ENCODE measurements at places on chromosomes 6 and 20.

DNA sequence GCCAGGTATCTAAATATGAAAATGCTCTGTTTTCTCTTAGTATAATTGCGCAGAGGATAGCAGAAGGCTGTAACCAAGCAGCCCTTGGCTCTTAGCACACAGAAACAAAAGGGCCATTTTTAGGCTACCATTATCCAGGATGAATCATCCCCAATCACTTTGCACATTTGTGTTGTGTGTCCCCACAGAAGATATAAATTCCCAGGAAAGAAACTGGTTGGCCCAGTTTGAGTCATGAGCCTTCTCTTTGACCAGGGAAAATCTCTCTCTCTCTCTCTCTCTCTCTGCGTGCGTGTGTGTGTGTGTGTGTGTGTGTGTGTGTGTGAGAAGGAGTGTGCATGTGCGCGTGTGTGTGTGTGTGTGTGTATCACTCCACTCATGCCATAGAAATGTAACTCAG, 178.5 kb downstream of the FRK start:
- DNase-seq, result no peak

- no peak for DNase-seq
Observed at GRCh38 chr6:170110201-170111140, 180.4 kb downstream of the DLL1 start.

DNA sequence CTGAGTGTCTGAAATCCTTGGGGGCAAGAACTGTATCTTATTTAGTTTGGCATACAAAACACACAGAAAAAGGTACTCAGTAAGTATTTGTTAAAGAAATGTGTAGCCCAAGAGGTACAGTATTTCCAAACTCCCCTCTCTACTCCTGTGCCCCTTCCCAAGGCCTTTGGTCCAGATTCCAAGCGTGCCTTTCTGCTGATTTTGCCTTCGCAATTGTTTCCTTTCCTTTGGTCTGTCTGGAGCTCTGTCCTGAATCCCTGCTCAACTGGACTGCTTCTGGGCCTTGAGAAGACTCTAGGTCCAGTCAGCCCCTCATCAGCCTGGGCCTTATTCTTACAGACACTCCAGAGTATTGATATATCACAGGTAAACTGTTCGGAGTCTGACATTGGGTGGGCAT, 122.2 kb upstream of the SYNCRIP start:
- DNase-seq, result no peak

DNA sequence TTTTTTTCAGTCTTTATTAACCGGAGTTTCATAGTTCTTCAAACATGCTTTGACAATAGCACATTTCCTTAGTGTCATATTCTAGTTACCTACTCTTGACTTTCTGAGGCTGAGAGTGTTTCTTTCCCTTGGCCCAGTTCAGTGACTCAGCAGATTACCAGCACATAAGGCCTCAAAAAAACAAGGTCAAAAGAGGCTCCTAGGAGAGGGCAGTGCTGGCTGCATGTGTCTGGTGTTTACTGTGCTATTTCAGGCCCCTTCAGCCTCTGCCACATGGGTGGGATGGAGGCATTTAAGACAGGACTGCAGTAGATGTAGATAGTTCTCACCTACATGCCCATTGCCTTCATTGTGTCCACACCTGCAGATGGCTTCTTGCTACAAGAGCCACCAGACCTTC, 198.2 kb upstream of the SSTR4 start:
- no peak for DNase-seq

DNA sequence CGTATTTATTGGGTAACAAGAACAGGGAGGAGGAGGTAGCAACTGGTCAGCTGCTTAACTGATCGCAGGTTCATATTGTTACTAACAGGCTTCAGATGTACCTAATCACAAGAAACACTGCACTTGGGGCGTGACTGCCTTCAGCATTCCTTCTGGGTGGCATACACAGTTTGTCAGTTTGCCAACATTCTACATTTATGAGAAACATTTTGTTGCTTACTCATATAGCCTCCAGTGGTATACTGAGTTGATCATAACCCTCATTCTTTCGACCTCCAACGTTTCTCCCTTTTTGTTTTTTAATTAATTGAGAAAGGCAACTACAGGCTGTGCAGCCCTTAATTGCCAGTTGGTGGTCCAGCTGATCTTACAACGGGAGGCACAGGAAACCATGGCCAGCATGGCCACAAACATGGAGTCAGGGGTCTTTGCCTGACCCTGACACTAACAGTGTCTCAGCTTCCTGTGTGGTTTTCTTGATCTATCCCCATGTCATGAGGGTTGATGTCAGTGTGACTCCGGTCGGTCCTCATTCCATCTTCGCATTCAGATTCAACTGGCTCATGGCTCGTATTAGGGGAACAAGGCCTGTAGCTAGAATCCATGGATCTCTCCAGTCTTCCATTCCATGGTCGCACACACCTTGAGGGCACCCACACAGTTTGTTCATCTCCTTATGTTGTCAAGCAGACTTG, 9.4 kb downstream of the EPB41L2 start:
- DNase-seq, result no peak

DNA sequence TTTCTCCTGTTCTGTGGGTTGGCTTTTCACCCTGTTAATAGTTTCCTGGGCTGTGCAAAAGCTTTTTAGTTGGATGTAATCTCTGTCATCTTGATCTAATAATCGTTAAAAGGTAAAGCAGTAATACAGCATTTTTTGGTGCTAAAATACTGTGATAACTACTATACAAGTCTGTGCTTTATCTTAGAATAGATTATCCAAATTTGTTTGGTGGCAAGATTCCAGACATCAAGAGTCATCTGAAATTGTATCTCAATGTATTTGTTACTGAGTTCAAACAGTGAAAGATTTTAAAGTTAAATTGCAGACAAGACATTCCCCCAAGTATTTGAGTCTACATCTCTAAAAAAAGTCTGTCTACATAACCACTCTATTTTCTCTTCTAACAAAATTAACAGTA, 18.8 kb downstream of the TBPL1 start:
- DNase-seq, result no peak

DNA sequence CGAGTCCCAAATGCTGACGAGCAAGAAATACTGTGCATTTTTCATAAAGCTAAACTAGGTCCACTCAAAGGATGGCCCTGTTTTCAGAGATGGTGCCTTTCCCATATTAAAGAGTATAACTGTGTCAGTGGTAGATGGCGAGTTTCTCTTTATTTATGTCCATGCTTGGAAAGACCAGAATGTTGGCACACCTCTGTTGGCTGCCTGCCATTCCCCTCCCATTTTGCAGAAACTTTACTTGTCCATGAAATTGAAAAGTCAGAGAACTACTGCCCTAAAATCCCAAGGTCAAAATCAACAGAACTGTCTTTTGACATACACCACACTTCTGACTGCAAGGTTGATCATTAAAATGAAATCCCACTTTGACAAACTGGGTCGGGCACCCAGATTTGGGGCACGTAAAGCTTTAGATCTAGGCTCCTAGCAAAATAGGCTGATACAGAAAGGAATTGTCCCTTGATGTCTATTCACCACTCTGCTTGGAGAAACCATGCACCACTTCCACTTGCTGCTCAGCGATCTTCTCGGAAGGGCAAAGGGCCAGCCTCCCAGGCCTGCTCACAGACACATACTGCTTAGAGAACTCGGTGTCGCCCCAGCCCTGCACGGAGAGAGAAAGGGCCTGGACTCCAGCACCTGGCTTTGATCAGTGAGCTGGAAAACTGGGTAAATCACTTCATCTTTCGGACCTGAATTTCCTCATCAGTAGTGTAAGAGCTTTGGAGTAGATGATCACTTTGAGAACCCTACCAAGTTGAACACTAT, 130.0 kb downstream of the AGPAT4 start:
- no peak for DNase-seq

- no peak for DNase-seq
Observed at GRCh38 chr6:150435832-150436231, 67.0 kb downstream of the IYD start.

GRCh38 chr20:9532069-9532838, 17.9 kb downstream of the LAMP5 start:
- no peak for DNase-seq

DNA sequence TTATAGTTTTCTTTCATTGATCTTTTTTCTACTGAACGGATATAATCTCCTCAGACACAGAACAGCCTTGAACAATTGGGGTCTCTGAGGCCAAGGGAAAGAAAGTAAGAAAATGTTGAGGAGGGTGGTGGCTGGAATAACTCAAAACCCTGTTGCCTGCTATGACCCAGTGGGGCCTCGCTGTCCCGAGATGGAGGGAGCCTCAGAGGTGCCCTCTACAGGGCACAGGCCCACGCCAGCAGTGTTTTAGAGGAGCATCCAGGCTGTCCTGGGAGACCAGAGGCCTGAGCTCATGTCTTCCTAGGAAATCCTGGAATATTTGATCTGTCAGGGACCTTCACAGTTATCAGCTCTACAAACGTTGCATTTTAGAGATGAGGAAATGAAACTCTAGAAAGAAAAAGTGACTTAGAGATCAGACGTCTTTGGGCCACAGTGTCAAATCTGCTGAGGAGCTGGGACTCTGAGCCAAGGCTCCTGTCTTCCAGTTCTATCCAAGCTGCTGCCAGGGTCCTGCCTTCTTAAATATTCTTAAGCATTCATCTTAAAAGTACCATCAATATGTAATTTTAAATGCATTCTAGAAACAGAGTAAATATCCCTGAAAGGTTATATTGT, 26.3 kb downstream of the ALDH5A1 start:
- DNase-seq, result no peak

- DNase-seq, result no peak
Observed at GRCh38 chr6:830667-831327, 137.9 kb upstream of the EXOC2 start.

DNA sequence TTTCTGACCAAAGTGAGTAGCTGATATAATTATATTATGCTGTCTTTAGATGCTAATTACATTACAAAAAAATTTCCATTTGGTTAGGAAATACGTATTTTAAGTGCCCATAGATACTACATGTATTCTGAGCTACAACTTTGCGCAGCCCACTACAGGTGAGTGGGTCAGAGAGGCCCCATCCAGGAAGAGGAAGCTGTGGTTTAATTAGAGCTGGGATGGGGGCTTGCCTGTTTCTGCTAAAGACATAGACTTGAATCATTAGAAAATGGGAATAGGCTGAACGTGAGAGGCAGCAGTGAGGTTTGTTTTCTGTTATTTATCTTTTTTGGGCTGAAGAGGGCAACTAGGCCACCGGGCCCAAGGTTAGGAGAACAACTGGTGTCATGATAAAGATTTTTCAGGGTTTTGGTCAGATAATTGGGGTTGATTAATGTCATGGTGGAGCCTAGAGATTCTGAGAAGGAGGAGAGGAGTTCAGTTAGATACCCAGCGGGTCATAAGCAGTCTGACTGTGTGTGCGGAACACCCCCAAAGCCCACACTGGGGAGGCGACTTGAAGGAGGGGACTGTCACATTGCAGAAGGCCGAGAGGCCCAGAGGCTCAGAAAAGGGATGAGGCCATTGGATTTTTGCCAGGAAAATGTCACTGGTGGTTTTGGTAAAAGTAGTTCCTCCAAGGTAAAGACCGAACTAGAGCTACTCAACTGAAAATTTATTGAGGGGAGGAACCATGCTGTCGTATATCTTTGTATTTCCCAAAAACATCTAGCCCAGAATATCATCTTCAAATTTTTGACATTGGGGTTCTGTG, 14.5 kb upstream of the IRF4 start:
- DNase-seq, result no peak

- no peak for DNase-seq
Observed at GRCh38 chr6:110013386-110013785, 35.3 kb downstream of the GPR6 start.

- no peak for DNase-seq
Observed at GRCh38 chr6:159312206-159312605, 143.0 kb downstream of the FNDC1 start.

DNA sequence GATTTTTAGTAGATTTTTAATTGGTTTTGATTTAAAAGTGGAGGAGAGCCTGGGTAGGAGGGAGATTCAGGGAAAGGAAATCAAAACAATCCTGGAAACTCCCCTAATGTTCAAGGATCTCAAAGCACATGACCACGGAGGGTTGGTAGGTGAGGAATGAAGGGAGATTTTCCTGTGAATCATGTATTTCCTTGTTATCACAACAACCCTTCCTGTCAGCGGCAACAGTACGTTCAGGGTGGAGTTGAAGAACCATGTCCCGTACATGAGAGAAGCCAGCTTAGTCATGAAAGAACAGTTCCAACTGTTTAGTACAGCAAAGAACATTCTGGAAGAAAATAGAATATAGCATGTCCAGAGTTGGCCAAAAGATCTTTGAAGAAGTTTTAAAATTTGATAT, 79.4 kb upstream of the SCAF8 start:
- DNase-seq, result no peak

DNA sequence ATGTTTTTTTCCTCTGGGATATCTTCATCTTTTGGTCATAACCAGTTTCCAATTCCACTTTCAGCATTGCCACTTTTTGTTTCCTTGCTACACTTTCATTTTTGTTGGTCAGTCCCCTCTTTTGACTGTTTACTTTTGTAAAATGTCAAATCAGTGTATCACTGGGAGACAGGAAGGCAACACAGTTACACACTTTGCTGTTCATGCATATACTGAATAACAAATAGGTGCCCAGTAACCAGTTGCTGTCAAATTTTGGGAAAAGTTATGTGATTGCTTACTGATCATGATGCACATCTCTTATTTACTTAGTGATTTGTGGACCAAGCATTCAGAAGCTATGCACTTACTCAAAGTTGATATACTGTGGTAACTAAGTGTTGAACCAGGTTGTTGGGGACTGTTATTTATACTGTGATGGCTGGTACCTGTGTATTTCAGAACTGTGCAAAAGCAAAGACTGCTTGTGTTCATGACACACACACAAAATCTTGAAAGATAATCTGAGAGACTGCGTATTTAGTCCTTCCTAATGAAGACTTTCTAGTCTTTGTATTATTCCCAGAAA, 41.0 kb downstream of the ZNF292 start:
- DNase-seq, result no peak

GRCh38 chr20:15930311-15931305, 642.6 kb downstream of the KIF16B start:
- no peak for DNase-seq

DNA sequence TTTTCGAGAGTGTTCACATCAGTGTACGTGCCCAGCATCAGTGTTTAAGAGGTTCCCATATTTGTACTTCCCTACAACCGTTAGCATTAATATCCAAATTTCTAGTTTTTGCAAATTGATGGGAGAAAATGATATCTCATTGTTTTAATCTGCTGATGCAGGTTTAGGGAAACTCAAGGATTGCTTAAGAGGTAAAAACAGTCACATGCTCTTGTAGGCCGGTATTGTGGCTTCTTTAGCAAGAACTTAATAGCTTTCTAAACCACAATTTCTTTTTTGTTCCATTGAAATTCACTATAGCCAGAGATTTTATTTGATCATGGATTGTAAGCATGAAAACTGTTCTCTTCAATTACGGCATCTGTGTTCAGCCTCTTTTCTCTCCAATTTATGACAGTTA, 29.5 kb downstream of the BEND6 start:
- no peak for DNase-seq

DNA sequence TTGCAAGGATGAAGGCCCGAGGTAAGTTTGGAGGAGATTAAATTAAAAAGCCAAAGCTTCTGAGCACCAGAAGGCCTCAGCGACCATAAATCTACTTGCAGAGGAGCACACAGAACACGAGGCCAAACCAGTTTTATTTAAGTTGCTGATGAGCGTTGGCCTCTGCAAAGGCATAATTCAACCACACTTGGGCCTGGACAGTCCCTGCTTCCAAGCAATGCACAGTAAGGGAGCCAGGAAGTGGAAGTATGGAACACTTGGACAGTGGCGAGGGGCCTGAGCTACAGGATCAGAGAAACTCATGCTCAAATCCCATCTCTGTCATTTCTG, 92.8 kb downstream of the PTPRT start:
- DNase-seq, result no peak

- DNase-seq, result no peak
Observed at GRCh38 chr6:152298055-152298647, 339.0 kb downstream of the SYNE1 start.

GRCh38 chr6:159267165-159267564, 98.0 kb downstream of the FNDC1 start:
- no peak for DNase-seq
